ENCODE measurements at places on chromosomes 7 and 10. TPM values are rescaled to one million over a fixed set of nuclear protein-coding genes. Genes with fewer than 3 reads are reported as not detected.

Gene UBTD1
- 8.1 TPM for total RNA-seq

Gene DOCK1
- total RNA-seq, result 99.7 TPM

Gene SLC26A3
- total RNA-seq, result not detected

Gene ACTR1A
- 84.3 TPM for total RNA-seq

Gene SRRM3
- total RNA-seq, result 2.9 TPM

Gene CCDC146
- total RNA-seq, result 26.4 TPM

Gene FAM25G
- total RNA-seq, result not detected

Gene TRIM74
- 2.0 TPM for total RNA-seq

Gene WEE2
- total RNA-seq, result not detected

Gene SLC39A12
- not detected for total RNA-seq

Gene HGF
- 48.8 TPM for total RNA-seq

Gene ZNF365
- total RNA-seq, result 0.18 TPM

Gene HTR5A
- total RNA-seq, result not detected

Gene TBATA
- total RNA-seq, result not detected

Gene GRM3
- total RNA-seq, result not detected

Gene OR2A12
- not detected for total RNA-seq

Gene PTF1A
- total RNA-seq, result not detected

Gene CACNA2D1
- 16.9 TPM for total RNA-seq

Gene PRSS2
- total RNA-seq, result 6.0 TPM

Gene SEMA3E
- 4.1 TPM for total RNA-seq

Gene OPN4
- total RNA-seq, result 0.18 TPM

Gene ZNF425
- total RNA-seq, result 3.2 TPM

Gene SLC18A3
- not detected for total RNA-seq

Gene INMT
- total RNA-seq, result 131 TPM

Gene ADCYAP1R1
- total RNA-seq, result 9.1 TPM

Gene LMOD2
- not detected for total RNA-seq

Gene OGA
- total RNA-seq, result 187 TPM

Gene ZNF107
- 7.7 TPM for total RNA-seq

Gene LHPP
- 347 TPM for total RNA-seq

Gene HHEX
- 15.3 TPM for total RNA-seq

Gene ABLIM1
- total RNA-seq, result 140 TPM

Gene CDK1
- total RNA-seq, result 1.6 TPM

Gene MBLAC1
- total RNA-seq, result 2.5 TPM

Gene ASZ1
- total RNA-seq, result not detected

Gene ADAM12
- total RNA-seq, result 5.8 TPM

Gene RSPH10B2
- total RNA-seq, result 0.89 TPM

Gene MSMB
- not detected for total RNA-seq

Gene CPXM2
- 81.6 TPM for total RNA-seq

Gene BPGM
- 28.2 TPM for total RNA-seq

Gene NPC1L1
- total RNA-seq, result 0.45 TPM

Gene IL2RA
- total RNA-seq, result 1.1 TPM

Gene PIP
- not detected for total RNA-seq

Gene COA1
- total RNA-seq, result 56.8 TPM

Gene ZNF853
- total RNA-seq, result 8.7 TPM

Gene UNC5B
- total RNA-seq, result 4.1 TPM

Gene KCNIP2
- 18.9 TPM for total RNA-seq

Gene ACTL6B
- not detected for total RNA-seq

Gene CHST12
- total RNA-seq, result 30.7 TPM

Gene NKX1-2
- not detected for total RNA-seq

Gene ANKRD2
- total RNA-seq, result not detected

Gene LEP
- total RNA-seq, result 7.2 TPM

Gene SPDYE2B
- total RNA-seq, result not detected

Gene CPA2
- 1.2 TPM for total RNA-seq

Gene EXOC6
- total RNA-seq, result 22.9 TPM

Gene AKR1D1
- not detected for total RNA-seq
